ENCODE measurements at places on chromosomes 4 and X.

DNA sequence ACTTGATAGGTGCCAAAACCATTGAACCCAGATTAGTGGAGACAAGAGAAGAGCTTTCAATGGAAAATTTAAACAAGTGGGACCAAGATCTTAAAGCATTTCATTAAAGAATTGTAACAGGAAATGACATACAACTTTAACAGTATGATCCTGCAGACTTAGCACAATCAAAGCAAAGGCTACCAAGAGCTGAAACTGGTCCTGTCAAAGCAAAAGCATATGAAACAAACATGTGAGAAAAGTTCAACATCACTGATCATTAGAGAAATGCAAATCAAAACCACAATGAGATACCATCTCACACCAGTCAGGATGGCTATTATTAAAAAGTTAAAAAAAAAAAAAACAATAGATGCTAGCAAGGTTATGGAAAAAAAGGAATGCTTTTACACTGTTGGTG is 425.6 kb downstream of the IL1RAPL1 start:
- no peak for DNase-seq

GRCh38 chr4:177349191-177349590 is 39.5 kb downstream of the NEIL3 start:
- no peak for DNase-seq

- DNase-seq = no peak
Observed at GRCh38 chrX:38275615-38276014, 51.7 kb downstream of the RPGR start.

- DNase-seq = no peak
Observed at GRCh38 chr4:70979445-70980008, 13.9 kb upstream of the DCK start.

DNA sequence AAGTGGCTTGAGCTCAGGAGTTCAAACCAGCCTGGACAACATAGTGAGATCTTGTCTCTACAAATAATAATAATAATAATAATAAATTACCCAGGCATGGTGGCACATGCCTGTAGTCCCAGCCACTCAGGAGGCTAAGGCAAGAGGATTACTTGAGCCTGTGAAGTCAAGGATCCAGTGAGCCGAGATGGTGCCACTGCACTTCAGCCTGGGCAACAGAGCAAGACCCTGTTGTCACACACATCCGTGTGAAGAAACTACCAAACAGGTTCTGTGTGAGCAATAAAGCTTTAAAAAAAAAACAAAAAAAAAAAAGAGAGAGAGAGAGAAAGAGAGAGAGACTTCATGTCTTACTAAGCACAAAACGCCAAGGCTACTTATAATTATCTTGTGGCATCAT is 42.5 kb downstream of the ANOS1 start:
- DNase-seq = no peak

DNA sequence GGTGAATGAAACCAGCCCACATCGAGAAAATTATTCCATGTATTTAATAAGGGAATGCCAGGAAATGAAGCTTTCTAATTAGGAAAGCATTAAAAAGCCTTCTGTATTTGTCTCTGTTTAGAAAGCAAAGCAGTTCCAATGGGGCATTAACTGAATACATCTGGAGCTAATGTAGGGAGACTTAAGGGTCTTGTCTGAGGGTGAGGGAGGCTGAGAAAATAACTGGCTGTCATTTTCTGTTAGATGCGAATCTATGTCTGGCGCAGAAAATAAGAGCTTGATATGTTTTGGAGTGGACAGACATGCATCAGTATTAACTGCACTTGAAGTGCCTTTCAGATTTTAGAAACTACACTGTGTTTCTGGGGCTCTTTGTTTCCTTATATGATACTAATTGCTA is 111.3 kb downstream of the KLHL8 start:
- no peak for DNase-seq

GRCh38 chrX:101040197-101040596 is 11.7 kb downstream of the TRMT2B start:
- DNase-seq = no peak

All from activated T-helper 1 cell treated with anti-CD3 and anti-CD28 coated beads, Interleukin-2, amount 50 U/mL, for 16 hours (primary cell).